ENCODE measurements at places on chromosomes 4 and X. TPM values are rescaled to one million over a fixed set of nuclear protein-coding genes. Genes with fewer than 3 reads are reported as not detected.

Gene FGF16
- 0.24 TPM for polyA plus RNA-seq

GRCh38 chr4:139666735-139667281 lies 1.2 kb downstream of the MGST2 start:
- peak; percentile 58 for DNase-seq

GRCh38 chr4:18321956-18322530 lies 300.5 kb upstream of the LCORL start:
- DNase-seq = no peak

DNA sequence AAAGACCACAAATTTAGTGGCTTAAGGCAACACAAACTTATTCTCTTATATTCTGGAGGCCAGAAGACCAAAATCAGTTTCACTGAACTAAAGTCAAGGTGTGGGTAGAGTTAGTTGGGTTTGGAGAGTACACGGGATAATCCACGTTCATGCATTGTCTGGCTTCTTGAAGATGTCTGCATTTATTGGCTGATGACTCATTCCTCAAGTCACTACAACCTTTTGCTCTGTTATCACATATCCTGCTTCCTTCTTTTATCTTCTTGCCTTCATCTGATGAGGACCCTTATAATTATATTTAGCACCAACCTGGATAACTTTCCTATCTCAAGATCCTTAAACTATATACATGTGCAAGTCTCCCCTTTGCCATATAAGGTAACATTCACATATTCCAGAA lies 590.0 kb downstream of the FSTL5 start:
- DNase-seq = no peak

DNA sequence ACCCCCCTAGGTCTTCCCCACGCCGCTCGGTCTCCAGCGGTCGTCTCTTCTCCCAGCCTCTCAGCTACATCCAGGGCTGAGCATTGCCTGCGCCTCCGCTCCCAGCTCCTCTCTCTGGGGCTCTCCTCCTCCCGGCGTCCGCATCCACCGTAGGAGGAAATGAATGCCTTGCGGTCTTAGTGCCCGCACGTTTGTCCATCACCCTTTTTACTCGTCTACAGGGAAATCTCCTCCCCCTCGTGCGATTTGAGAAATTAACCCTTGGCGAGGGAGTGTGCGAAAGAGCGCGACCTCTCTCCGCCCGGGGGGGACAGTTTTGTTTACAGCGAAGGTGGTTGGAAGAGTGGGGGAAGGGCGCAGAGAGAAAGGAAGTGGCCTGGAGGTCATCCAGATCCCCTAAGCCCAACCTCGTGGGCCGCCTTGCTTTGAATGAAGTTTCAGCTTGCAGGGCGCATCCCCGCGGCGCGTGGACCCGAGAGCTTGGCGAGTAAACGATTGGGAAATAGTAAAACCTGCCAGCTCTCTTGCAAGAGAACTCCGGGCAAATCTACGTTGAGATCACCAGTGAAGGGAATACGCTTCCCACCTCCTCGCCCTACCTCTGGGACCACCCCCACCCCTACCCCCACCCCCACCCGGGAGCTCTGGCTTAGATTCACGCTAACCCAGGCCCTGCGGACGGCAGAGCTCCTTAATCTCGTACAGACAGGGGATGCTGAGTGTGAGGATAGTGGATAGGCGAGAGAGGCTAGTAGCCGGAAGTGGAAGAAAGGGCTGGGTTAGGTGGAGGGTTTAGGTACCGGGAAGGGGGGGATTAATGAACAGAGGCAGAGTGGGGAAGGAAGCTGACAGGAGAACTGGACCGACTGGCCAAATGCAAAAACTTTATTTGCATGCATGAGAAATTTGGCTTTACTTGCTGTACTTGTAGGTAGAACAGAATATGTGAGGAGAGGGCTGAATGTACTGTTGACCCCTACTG lies at the start of gene ELOVL6:
Gene ELOVL6 (minus strand): TSS at position 181 of the 982 bp plus-strand sequence. CDS start 280 bp downstream, outside the sequence.
- DNase-seq = peak; percentile 67

DNA sequence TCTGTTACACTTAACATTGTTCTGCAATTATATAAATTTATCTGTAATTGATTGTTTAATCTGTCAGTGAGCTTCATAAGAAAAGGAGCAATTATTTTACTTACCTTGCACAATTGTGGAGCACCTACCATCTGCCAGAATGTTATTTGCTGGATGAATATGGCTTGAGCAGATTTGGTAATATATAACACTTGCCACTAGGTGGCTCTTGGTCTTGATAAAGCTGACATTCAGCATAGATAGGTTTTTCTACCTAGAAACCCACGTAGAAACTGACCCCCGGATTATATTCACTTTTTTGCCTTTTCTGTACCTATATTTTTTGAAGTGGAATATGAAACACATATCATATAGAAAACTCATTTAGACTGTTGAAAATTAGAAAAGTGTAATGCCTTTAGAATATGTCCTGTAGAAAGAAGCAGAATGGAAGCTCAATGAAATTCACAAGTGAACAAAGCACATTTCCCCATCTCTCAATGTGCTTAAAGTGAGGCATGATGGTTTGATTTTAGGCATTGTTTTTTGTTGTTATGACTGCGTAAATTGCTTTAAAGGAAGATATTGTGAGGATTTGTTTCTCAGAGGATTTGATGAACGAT lies 9.5 kb downstream of the RBPJ start:
- no peak for DNase-seq
